Activated CD4-positive, CD25-positive, alpha-beta regulatory T cell treated with anti-CD3 and anti-CD28 coated beads, Interleukin-2, amount 50 U/mL, for 16 hours (primary cell): ENCODE measurements at places on chromosomes 12 and 14.

DNA sequence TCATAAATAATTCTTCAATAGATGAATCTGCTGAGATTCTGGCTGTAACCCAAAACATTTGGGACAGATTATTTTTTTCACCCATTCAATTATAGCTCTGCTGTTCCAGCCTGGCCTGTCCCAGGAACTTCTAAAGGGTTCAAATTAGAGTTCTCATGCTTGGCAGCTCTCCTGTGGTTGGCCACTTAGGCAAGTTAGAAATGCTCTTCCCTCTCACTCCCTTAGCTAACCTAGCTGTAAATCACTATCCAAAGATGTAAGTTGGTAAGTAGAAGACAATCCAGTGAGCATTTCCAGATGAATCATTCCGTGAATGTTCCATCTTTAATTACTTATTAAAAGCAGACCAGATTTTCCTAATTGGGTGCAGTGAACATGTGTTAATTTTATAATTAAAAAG is 760.4 kb upstream of the TBX3 start:
- DNase-seq, result no peak

DNA sequence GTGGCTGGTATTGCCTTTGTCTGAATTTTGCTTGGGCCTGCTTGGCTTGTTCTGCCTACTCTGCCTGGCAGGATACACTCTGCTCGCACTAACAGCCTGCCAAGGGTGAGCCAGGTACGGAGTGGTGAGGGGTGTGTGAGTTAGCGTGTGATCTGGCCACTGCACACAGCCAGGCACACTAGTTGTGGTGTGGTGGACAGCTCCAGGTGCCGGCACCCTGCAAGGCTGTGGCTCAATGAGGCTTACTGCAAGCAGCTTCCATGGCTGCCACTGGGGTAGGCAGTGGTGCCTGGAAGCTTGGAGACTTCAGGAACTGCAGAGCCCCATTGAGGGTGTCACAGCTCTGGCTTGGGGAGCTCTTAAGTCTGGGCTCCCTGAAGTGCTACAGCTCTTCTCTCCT is 87.4 kb downstream of the GPHN start:
- no peak for DNase-seq

- no peak for DNase-seq
Observed at GRCh38 chr12:98182821-98183220, 332.6 kb upstream of the TMPO start.

- DNase-seq, result no peak
Observed at GRCh38 chr12:131391399-131391798, 319.5 kb upstream of the SFSWAP start.

DNA sequence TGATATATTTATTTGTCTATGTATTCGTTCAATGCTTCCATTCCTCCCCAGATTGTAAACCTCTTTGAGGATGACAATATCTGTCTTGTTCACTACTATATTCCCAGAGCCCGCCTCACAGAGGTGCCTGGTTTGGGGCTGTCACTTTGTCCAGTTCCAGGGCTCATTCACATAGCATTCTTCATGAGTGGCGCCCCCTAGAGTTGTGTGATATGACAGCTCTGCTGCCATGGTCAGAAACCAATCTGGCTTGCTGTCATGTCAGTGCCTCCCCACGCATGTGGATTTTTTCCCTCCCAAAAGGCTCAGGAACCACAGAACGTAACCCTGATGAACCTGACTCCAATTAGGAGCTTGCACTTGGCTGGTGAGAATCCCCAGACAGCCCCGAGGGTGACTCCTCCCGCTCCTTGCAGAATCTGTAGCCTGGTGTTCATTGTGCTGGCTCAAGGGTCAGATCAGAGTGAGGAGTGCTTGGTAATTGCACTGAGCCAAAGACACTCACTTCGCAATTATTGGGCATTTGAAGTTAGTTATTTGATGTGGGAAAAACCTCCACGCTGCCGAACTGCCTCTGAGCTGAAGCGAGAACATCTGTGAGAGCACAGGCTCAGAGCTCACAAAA is 145.5 kb downstream of the PTPN11 start:
- no peak for DNase-seq
